ENCODE measurements at places on chromosomes 16 and 17.

- no peak for DNase-seq
Observed at GRCh38 chr17:15894913-15895658, 49.8 kb upstream of the ADORA2B start.

GRCh38 chr17:60173304-60173819, 23.6 kb downstream of the CA4 start:
- no peak for DNase-seq

DNA sequence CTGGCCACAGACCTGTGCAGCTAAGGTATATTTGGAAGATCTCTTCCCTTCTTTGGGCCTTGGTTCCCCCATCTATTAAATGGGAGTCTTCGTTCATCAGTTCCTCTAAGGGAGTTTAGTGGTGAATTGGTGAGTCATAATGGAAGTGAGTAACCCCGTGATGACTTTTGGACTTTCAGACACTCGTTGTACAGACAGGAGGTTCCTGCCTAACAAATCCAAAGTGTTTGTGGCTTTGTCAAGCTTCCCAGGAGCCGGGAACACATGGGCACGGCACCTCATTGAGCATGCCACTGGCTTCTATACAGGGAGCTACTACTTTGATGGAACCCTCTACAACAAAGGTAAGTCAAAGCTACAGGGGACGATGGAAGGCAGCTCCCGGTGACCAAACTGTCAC, 40.4 kb downstream of the WSCD1 start:
- DNase-seq, result no peak

DNA sequence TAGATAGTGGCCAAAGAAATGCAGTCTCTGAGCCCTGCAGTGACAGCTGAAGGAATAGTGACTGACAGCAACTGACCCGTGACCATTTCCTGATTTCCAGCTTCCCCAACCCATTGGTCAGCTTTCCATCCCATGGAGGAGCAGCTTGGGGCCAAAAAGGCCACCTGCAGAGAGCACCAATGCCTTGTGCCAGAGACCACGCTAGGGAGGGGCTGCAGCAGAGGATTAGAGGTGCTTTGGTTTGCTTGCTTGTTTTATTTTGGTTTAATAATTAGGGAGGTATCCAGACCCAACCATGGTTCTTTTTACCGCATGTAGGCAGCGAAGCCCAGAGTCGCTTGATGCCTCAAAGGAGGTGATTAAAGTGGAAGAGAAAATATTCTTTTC, 61.3 kb upstream of the SIAH1 start:
- DNase-seq, result no peak

- no peak for DNase-seq
Observed at GRCh38 chr17:50145532-50146229, 4.8 kb downstream of the PPP1R9B start.

GRCh38 chr16:1211451-1212268, 13.4 kb downstream of the TPSG1 start:
- no peak for DNase-seq

DNA sequence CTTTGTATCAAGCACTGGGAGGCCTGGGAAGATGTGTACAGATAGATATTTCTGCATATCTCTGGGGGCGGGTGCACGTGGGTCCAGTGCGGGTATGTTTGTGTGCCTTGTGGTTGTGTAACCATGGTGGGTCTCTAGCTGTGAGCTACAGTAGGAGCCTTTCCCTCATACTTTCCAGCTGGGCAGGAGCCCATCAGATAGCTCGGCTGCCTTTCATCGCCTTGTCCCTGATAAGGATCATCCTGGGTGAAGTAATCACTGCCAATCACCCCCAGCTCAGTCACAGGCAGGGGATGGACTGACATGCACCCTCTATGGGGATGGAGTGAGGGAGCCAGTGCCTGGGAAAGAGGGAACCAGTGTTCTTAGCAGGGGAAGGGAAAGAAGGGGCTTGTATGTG, 3.2 kb upstream of the SCRN2 start:
- no peak for DNase-seq

DNA sequence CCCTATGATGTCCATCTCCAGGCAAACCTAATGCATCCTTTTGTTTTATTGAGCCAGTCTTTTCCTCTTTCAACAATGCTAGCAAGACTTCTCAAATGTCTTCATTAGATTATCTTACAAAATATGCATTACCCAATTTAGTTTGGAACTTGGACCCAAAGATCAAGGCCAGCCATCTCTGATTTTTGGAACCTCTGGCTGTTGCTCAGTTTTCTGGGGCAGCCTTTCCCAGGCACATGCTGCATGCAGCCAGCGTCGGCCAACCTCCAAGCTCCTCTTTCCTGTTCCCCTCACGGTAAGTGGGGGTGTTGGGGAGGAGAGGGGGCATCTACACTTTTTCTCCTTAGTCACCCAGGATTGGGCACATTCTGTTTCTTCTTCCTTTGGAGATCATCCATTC, 189.3 kb downstream of the PRKCA start:
- no peak for DNase-seq

DNA sequence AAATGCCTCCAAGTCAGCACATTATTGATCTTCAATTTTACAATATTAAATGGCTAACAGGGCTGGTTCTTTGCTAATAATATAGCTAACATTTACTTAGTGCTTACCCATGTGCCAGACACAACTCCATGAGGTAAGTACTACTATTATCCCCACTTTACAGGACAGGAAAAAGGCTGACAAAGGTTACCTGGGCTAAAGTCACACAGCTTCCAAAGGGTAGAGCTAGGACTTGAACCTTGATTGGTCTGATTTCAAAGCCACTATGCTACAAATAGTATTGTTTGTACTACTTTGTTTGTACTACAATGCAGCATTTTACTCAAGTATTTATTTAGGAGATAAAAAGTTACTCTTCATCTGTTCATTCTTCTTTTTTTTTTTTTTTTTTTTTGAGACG, 31.9 kb downstream of the BRD7 start:
- DNase-seq, result no peak

DNA sequence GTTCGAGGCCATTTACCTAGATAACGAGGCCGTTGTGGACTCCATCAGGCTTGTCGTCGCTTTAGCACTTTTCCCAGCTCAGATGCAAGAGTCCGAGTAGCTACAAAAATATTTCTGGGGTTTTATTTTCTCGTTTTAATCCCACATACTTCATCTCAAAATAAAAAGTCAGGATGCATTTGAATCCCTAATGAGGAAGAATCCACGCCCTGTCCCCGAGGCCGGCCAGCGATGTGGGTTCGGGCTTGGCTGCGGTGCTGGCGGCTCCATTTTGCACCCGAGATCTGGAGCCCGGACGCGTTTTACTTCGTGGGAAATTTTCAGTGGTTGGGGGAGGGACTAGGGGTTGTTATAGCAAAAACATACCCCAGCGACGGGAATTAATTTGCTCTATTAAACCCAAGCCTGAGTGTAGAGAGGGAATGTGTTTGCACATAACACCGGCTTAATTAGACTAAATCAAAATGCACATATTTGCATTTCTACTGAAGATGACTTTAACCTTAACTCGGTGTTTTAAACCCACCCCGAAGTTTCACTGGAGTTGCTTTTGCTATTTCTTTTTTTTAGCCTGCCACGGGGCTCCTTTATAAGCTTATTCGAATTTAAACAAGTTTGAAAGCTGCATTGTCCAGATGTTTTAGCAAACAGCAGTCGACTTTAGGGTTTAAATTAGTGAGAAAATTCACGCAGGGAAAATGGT, 4.8 kb downstream of the IRX5 start:
- peak; percentile 69 for DNase-seq

DNA sequence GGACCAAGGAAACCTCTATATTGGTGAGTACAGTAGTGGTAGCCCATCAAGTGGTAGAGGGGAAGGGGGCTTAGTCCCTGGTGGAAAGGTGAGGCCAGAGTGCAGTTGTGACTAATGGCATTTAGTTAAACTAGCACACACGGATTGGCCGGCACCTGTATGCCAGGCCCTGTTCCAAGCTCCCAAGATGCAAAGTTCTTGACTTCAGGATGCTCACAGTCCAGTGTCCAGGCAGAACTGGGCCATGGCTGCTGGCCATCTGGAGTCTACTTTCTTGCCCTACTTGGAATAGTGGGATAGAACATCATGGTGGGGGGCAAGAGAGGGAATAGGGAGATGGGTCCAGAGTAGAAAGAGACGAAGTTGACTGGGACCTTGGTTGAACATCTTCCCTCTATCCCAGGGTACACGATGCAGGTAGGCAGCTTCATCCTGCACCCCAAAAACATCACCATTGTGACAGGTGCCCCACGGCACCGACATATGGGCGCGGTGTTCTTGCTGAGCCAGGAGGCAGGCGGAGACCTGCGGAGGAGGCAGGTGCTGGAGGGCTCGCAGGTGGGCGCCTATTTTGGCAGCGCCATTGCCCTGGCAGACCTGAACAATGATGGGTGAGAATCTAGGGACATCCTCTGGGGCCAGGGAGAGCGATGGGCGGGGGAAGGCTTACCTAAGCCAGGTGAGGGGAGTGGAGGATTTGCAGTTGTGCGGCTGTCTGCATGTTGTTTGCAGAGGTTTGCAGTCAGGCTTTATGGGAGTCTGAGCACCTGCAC, 15.2 kb downstream of the ITGA3 start:
- DNase-seq, result no peak

GRCh38 chr17:33593991-33594390, 300.9 kb upstream of the ASIC2 start:
- DNase-seq, result no peak

GRCh38 chr17:77827511-77827910, 131.0 kb upstream of the TNRC6C start:
- DNase-seq, result no peak

GRCh38 chr16:30858829-30859423, 35.0 kb downstream of the BCL7C start:
- no peak for DNase-seq

- DNase-seq, result no peak
Observed at GRCh38 chr16:62477796-62478195, 441.6 kb upstream of the CDH8 start.

DNA sequence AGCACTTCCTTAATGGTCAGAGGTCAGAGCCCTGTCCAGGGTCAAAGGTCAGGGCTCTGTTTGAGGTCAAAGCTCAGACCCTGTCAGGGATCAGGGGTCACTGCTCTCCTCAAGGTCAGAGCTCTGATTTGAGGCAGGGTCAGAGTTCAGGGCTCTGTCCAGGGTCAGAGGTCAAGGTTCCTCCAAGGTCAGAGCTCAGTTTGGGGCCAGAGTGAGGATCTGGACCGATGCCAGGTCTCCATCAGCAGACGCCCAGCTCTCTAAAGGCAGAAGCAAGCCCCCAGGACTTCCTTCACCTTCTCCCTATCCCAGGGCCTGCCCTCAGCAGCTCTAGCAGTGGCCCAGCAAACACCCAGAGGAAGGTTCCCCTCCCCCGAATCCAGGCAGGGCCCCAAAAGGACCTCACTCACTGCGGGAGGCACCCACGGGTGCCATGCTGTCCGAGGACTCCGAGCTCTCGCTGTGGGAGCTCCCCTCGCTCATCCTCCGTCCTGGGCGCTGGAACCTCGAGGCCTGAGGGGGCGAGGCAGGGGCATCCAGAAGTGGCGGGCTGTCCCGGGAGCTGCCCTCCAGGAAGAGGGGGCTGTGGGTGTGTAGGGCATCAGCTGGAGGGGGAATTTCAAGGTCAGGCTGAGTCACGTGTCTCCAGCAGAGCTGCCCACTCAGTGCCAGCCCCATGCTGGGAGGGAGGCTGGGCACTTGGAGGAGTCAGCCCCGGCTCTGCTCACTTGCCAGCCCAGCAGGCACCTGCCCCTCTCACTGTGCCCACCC, 26.7 kb downstream of the PIMREG start:
- no peak for DNase-seq
